ENCODE measurements at places on chromosomes 1 and 21. TPM values are rescaled to one million over a fixed set of nuclear protein-coding genes. Genes with fewer than 3 reads are reported as not detected.

Gene PLPPR4
- total RNA-seq = not detected

Gene NCF2
- 0.58 TPM for total RNA-seq

Gene RGS5
- 12.7 TPM for total RNA-seq

Gene CENPL
- total RNA-seq = 21.3 TPM

Gene DNAJC6
- 4.0 TPM for total RNA-seq

Gene ENAH
- total RNA-seq = 78.0 TPM

Gene PPCS
- 42.9 TPM for total RNA-seq

Gene SYCP1
- total RNA-seq = not detected

Gene WDR64
- not detected for total RNA-seq

DNA sequence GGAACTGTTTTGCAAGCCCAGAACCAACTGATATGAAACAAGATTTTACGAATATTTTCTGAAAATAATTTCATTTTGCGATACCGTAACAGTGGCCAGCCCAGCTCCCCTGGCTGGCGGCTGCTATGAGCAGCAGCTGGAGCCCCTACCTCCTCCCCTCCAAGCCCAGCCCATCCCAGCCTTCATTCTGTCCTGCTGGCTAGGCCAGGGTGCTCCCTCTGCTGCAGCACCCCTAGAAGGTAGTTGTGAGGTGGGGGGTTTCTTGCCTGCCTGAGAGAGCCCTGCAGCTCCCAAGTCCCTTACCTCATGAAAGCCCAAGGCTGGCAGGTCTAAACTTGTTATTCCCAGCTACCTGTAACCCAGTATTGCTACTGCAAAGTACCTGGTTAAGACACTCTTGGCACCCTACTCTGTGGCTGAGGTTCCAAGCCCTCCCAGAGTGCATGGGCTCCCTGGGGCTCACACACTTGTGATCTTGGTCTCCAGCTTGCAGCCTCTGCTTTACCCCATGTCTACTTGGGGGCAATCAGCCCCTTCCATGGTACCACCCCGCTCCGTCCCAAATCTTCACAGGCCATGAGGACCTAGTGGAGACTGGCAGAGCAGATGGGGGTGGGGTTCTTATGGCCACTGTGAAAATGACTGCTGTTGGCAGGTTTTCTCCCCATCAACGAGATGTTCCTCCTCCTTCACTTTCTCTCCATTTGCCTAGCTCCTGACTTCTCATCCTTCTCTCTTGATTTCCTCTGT lies 239.8 kb downstream of the TRABD2B start:
- no peaks in the 10 kb centered on the region for H3K27me3 ChIP-seq
- no peaks in the 10 kb centered on the region for H3K36me3 ChIP-seq
- H3K4me3 ChIP-seq = no peak overlapping the region
- H3K27ac ChIP-seq = no peak overlapping the region
- no peak for DNase-seq

GRCh38 chr1:246954126-246954525 lies 22.4 kb upstream of the AHCTF1 start:
- no peak overlapping the region for H3K4me3 ChIP-seq
- DNase-seq = no peak
- H3K36me3 ChIP-seq = no peaks in the 10 kb centered on the region
- H3K27me3 ChIP-seq = no peaks in the 10 kb centered on the region
- no peaks in the 10 kb centered on the region for H3K4me1 ChIP-seq
- no peak overlapping the region for H3K27ac ChIP-seq

DNA sequence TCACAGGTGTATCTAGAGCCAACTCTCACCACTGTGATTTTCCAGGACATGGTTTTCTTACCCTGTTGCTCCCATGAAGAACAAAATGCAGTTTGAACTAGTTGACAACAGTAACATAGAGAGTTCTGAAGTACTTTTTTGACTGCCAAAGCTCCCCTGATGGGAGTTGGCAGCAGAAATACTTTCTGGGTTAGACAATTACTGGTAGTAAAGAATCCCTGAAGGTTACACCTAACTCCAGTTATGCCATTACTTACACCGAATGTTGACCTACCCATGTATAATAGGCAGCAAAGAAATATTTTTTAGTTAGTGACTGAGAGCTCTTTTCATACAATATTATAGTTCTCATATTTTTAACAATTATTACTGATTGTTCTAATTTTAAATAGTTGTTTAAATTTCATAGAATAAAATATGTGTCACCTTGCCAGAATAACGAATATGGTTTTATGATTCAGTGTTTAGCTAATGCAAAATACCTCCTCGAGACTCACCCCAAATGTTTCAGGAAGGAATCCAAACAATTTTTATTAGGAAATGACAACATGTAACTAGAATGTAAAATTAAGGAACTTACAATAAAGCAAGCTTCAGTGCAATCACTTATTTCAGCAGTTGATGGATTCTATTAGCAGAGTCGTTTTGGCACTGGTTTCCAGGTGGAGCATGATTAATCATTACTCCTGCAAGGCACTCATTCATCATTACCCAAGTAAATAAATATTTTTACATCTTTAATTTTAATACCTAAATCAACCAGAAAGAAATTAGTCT lies 237.6 kb downstream of the MRPL39 start:
- no peak for DNase-seq
- H3K4me1 ChIP-seq = no peaks in the 10 kb centered on the region
- H3K27me3 ChIP-seq = no peaks in the 10 kb centered on the region
- no peak overlapping the region for H3K27ac ChIP-seq

DNA sequence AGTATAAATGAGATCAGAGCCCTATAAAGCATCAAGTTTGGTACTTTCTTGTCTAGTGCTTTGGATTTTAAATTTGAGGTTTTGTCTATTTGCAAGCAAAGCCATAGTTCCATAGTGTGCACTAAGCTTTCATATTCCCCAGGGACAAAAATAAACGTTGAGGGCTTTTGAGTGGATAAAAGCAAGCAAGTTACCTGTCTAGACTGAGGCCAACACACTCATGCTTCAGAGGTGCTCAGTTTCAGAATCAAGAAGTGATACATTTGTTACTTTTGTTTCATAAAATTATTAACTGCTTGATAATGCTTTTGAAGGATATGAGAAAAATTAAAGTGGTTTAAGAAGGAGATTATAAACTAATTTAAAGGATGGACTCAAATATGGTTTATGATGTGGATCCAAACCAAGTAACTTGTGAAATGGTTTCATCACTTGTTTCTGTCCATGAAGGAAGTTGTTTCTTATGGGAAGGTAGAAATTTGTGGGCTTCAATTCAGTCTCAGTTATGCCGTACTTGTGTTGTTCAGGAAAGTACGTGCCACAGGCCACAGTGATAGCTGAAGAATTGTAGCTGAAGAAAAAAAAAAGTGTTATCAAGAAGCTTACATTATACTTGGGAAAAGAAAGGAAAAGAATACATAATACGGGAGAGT lies 71.2 kb downstream of the CHRM3 start:
- no peaks in the 10 kb centered on the region for H3K27me3 ChIP-seq
- no peak overlapping the region for H3K27ac ChIP-seq
- no peaks in the 10 kb centered on the region for H3K36me3 ChIP-seq
- H3K4me3 ChIP-seq = no peak overlapping the region

GRCh38 chr1:27009601-27010197 lies 3.0 kb downstream of the TENT5B start:
- H3K27me3 ChIP-seq = no peaks in the 10 kb centered on the region
- no peak overlapping the region for H3K4me3 ChIP-seq

- H3K4me1 ChIP-seq = no peaks in the 10 kb centered on the region
- H3K4me3 ChIP-seq = no peak overlapping the region
- no peaks in the 10 kb centered on the region for H3K36me3 ChIP-seq
- no peak for DNase-seq
- no peak overlapping the region for H3K27ac ChIP-seq
- H3K27me3 ChIP-seq = no peaks in the 10 kb centered on the region
Measured at GRCh38 chr1:89640440-89640839, 7.5 kb downstream of the LRRC8C start.

DNA sequence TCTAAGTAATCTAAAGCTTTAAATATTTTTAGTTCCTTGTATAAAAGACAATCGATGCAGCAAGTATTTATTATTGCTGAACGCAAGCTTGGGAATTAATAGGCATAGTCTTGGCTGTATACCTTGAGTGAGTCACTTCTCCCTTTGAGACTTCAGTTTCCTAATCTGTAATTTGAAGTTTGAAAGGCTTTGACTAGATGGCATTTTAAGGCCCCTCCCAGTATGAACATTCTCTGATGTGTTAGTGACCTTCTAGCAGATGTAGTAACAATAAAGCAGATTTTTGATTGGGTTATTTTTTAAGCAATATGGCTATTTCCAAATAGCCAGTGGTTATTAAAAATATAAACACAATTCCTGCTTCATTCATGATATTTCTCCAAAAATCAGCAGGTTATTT lies 58.2 kb downstream of the DUSP10 start:
- no peak overlapping the region for H3K27ac ChIP-seq
- no peaks in the 10 kb centered on the region for H3K27me3 ChIP-seq
- DNase-seq = no peak
- H3K4me1 ChIP-seq = no peaks in the 10 kb centered on the region
- no peaks in the 10 kb centered on the region for H3K36me3 ChIP-seq

GRCh38 chr21:46154155-46154954 lies 1.0 kb downstream of the FTCD start:
- DNase-seq = no peak
- no peak overlapping the region for H3K4me3 ChIP-seq
- H3K27me3 ChIP-seq = no peaks in the 10 kb centered on the region
- no peaks in the 10 kb centered on the region for H3K36me3 ChIP-seq
- H3K27ac ChIP-seq = no peak overlapping the region

GRCh38 chr1:116078699-116079223 lies 32.4 kb upstream of the MAB21L3 start:
- peaks cover 20% of the 10 kb centered on the region for H3K4me1 ChIP-seq
- no peaks in the 10 kb centered on the region for H3K27me3 ChIP-seq
- no peak for DNase-seq

DNA sequence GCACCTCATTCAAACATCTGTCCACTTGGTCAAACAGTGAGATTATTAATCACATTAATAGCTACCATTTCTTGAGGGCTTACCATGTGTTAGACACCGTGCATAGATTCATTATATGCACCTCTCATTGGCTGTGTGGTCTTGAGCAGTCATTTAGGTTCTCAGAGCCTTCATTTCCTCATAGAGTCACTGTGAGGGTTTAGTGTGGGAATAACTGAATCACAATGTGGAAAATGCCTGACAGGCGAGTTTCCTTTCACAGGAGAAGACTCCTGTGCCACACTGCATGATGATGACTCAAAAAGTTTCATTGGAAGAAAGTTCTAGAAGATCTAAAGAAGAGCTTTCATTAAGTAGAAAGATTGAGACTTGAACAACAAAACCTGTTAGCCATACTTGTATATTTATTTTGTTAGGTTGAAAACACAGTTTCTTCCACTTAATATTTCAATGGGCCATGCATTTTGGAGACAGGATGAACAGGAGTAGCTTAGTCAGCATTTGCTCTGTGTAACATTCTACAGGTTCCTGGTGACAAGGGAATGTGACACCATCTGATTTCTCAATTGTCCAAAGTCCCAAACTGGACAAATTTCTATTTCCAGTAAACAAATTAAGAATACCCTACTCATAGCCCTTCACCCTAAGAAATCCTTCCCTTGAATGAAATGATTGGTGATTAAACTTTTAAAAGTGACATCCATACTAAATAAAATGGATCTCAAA lies 45.7 kb downstream of the FYB2 start:
- no peaks in the 10 kb centered on the region for H3K27me3 ChIP-seq
- no peaks in the 10 kb centered on the region for H3K36me3 ChIP-seq
- no peak overlapping the region for H3K4me3 ChIP-seq
- no peak for DNase-seq
- no peak overlapping the region for H3K27ac ChIP-seq

DNA sequence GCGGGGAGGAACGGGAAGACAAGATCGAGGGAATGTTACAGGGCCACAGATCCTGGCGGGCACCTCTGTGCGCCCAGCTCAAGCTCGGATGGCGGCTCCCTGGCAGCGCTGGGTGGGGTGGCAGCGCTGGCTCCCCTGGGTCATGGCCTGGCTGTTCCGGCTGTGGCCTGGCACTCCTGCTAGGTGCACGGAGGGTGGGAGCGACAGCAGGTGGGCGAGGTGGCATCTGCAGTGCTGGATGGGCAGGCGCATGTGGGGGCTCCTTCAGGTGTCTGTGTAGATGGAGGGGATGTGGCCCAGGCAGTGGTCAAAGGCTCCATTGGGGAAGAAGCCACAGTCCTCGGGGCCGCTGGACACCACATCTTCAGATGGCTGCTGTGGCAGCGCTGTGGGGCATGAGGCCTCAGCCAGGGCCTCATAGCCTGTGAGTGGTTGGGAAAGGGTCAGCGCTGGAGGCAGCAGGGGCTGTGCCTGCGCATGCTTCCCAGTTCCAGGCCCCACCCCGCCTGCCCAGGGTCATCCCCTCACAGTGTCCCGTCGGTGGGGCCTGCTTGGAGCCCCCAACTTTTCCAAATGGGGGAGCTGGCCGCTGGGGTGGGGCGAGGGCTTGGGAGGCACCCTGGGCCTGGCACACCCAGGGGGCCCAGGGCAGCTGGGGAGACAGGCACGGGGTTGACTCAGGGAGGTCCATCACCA lies 47.3 kb downstream of the DMRTB1 start:
- H3K4me3 ChIP-seq = no peak overlapping the region
- no peaks in the 10 kb centered on the region for H3K27me3 ChIP-seq
- DNase-seq = no peak

DNA sequence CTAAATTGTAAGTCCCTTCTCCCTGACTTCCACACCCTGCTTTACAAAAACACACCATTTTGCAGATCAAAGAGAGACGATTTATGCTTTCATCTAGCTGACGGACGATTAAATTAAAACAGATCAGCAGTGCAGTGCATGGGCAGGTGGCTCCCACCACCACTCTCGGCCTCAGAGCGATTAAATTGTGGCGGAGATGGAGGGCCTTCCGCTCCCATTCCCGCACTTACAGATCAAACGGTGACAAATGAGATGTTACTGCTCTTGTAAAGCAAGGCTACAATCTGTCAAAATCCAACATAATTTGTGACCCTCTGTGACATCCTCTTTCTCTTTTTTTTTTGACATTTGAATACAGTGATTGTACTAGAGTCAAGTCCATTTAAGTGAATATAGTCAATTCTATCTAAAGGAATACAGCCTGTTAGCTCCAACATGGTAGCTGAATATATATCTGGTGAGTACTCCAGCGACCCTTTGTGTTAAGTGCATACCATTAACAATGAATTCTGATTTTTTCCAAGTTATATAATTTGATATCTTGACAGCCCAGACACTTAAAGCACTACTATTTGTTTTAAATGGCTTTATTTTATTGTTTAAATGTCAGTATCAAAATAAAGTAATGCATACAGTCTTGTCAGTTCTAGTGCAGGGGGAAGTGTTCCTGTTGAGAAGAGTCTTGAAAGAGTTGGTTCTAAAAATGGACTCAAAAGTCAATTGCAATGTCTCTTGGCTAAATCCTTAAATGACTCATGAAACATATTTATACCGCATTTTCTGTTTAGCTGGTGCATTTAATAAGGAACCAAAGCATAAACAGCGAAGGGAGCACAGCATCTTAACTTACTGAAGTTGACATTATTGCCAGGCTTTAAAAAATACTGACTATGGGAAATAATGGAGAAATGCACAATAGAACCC lies 109.0 kb downstream of the ESRRG start:
- H3K36me3 ChIP-seq = no peaks in the 10 kb centered on the region
- no peak overlapping the region for H3K4me3 ChIP-seq
- DNase-seq = no peak
- no peaks in the 10 kb centered on the region for H3K4me1 ChIP-seq
- H3K27ac ChIP-seq = no peak overlapping the region

- H3K27me3 ChIP-seq = no peaks in the 10 kb centered on the region
- peak; percentile 83 for DNase-seq
- no peaks in the 10 kb centered on the region for H3K36me3 ChIP-seq
- peak overlapping the region; percentile 14 for H3K27ac ChIP-seq
Measured at GRCh38 chr1:26321315-26322041, 3.7 kb downstream of the CD52 start.

- DNase-seq = no peak
- H3K36me3 ChIP-seq = no peaks in the 10 kb centered on the region
- no peaks in the 10 kb centered on the region for H3K27me3 ChIP-seq
- no peaks in the 10 kb centered on the region for H3K4me1 ChIP-seq
- H3K4me3 ChIP-seq = no peak overlapping the region
Measured at GRCh38 chr21:42705746-42706374, 52.4 kb downstream of the PDE9A start.

Data from Caco-2 (cell line).